ENCODE measurements at places on chromosomes 5 and 9.

DNA sequence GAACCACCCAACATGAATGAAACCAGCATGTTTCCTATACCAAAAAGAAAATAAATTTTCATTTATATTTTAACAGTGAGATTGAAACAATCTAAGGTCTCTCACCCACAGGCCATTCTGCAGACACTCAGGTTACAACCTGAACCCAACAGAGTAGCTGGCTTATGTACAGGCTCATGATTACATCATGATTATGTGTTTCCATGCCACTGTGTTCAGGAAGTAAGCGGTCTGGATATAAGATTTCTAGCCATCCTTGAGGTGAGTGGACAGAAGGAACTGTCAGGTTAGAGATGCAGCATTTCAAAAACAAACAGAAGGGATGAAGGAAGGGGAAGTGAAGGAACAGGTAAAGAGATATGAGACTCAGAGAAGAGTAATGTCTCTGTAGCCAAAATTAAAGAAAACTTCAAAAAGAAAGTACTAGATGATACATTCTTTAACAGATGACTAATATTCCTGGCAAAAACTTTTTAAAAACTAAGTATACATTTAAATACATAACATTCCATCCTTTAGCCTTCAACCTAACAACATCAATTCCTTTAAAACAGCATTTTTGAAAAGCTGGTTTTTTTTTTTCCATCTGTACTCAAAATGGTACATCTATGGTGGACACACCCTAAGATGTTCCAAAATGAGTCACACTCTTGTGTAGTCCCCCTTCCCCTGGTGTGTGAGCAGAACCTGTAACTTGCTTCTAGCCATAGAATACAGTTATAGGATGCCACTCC is 119.8 kb downstream of the LPAR1 start:
- DNase-seq: no peak

GRCh38 chr9:81086416-81086815 is 602.9 kb downstream of the TLE1 start:
- no peak for DNase-seq

GRCh38 chr5:29169886-29170285 is 2023.6 kb upstream of the CDH6 start:
- DNase-seq: no peak

DNA sequence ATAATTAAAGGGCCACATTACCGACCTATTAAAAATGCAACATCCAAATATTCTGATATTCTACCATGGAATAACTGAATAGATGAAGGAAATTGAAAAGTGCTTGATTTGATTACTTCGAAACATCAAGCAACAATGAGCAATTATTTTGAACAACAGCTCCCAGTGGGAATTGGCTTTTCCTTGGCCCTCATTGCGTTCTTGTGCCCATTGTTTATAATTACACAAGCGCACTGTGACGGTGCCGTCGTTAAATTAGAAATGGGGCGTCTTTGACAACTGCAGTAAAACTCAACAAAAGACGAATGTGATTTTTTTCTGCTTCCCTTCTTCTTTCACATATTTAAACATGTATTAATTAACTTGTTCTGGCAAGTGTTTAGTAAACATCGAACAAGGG is 61.6 kb downstream of the CDH6 start:
- no peak for DNase-seq

GRCh38 chr5:157204765-157205164 is 24.1 kb downstream of the ITK start:
- no peak for DNase-seq

DNA sequence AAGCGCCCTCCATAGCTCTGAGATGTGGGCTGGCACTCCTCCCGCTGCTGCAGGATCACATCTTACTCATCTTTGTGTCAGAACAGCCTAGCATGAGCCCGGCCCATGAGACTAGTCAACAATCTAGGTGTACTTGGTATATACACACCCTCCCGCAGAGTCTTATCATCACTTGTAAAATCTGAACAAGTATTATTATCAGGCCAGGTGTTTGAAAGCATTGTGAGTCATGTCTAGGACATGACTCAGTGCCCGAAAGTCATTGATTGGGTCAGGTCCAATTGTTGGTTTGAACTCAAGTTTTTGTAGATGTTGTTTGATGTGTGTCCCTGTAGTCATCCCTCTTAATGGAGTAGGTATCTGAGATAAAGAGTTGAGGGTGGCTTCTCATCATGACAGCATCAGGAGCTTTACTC is 108.7 kb downstream of the CFAP90 start:
- no peak for DNase-seq

Data from cerebellar cortex (tissue), 1 donor.